ENCODE measurements at places on chromosomes 11 and 22.

- DNase-seq: no peak
These were observed 747 bp downstream of the NXF1 start for GRCh38 chr11:62804310-62805075.

DNA sequence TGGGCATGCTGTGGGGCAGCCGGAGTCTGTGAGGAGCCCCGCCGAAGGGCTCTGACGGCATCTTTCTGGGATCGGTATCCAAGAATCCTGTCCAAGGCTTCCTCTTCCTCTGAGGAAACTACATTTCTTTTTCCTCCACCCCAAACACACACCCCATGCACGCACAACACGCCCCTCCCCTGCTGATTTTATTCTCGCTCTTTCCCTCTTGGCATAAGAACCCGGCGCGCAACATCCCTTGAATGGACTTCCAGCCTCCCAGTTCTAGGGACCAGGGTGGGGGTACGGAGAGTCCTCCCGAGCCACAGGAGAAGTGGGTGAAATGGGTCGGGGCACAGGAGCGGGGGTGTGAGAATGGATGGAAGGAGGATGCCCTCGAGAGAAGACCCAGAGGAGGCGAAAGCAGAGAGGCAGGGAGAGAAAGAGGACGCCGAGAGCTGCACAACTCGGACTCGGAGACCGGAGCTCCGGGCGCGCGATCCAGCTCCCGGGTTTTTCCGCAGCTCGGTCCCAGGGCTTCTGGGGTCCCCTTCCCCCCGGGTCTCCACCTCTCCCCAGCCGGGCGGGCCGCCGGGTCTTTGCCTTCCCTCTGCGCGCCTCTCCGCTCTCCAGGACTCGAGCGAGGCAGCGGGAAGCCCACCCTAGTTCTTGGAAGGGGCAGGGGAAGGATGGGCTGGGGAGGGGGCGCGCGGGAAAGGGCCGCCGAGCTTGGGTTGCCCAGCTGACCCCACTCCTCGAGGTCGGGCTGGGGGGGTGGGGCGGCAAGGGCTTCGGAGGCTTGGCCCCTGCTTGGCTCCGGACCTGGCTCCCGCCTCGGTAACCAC lies 1.5 kb upstream of the LARGE1 start:
- no peak for DNase-seq

DNA sequence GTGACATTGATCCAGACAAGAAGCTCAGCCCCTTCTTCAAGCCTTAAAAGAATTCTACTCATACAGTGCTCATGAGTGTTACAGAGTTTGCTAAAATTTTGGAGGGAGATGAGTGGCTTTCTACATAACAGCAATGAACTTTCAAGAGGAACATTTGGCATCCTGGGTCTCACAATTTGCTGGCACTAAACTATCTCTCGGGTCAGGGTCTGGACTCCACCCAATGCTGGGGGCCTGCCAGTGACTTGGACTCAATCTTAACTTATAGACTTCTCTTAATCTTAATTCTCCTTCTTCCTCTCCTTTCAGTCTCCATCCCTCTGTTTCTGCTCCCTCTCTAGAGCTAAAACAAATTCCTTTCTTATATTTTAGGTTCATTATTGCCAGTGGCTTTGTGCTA lies 317.9 kb downstream of the TMEM135 start:
- no peak for DNase-seq

GRCh38 chr11:68689737-68690625 lies 5.6 kb downstream of the GAL start:
- DNase-seq: no peak

GRCh38 chr11:112656772-112657428 lies 304.3 kb upstream of the NCAM1 start:
- DNase-seq: no peak

- no peak for DNase-seq
These were observed 6.8 kb upstream of the OMP start for GRCh38 chr11:77095551-77096490.

- DNase-seq: no peak
These were observed 18.8 kb downstream of the SCGB1A1 start for GRCh38 chr11:62437616-62438015.

DNA sequence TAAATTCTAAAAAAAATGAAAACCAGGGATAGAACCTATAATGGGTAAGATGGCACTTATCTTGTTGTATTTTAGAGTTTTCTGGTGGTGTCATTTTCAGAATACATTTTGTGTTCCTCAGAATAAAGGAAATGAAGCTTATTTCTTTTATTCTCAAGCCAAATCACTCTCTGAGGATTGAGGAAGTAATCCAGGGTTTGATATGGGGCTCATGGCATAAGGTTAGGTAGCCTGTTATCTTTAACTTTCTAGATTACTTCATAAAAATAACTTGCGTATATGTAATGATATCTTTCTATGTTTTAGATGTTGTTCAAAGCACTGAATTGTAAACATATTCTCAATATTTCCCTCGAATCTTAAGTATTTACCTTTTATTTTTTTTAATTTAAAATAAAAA lies 33.5 kb downstream of the PDE3B start:
- no peak for DNase-seq

GRCh38 chr22:26287382-26288225 lies 118.3 kb downstream of the SEZ6L start:
- no peak for DNase-seq

GRCh38 chr11:69744435-69744834 lies 30.7 kb downstream of the FGF4 start:
- no peak for DNase-seq

DNA sequence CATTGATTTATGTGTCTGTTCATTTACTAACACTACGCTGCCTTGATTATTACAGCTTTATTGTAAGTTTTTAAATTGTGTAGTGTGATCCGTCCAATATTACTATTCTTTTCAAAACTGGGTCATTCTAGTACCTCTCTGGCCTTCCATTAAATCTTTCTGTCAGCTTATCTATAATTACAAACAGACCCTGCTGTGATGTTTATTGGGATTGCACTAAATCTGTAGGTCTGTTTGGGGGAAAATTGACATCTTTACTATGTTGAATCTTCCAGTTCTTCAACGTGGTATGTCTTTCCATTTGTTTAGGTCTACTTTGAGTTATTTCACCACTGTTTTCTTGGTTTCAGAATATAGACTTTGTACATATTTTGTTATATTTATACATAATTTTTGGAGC lies 15.6 kb downstream of the CABIN1 start:
- no peak for DNase-seq

DNA sequence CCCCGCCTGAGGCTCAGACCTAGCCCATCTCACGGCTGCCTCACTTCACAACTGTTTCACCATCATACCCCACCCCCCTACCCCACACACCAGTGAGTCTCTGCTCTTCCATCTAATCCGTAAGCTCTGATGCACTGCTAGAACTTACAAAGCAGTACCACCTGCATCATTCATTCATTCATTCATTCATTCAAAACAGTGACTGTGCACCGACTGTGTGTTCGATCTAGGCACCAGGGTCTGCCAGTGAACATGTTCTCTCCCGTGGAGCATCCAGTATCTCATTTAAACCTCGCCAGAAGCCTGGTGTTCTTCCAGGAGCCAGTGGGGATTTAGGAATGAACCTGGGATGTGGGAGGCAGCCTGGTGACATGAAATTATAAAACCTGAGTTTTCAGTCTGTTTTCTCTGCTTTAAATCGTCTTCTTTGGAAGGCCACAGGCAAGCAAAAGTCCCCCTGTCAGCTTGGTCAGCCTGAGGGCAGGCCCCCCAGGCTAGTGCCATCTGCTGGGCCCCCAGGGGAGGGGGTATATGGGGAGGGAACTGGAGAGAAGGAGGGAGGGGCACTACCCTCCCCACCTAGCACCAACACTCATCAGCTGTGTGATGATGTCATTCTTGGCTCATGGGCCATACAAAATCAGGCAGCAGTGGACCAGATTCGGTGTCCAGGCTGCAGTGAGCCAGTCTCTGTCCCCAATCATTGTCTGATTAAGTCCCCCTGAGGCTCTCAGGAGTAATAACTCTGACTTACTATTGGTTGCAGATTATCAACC lies 18.4 kb downstream of the TMPRSS6 start:
- DNase-seq: no peak

DNA sequence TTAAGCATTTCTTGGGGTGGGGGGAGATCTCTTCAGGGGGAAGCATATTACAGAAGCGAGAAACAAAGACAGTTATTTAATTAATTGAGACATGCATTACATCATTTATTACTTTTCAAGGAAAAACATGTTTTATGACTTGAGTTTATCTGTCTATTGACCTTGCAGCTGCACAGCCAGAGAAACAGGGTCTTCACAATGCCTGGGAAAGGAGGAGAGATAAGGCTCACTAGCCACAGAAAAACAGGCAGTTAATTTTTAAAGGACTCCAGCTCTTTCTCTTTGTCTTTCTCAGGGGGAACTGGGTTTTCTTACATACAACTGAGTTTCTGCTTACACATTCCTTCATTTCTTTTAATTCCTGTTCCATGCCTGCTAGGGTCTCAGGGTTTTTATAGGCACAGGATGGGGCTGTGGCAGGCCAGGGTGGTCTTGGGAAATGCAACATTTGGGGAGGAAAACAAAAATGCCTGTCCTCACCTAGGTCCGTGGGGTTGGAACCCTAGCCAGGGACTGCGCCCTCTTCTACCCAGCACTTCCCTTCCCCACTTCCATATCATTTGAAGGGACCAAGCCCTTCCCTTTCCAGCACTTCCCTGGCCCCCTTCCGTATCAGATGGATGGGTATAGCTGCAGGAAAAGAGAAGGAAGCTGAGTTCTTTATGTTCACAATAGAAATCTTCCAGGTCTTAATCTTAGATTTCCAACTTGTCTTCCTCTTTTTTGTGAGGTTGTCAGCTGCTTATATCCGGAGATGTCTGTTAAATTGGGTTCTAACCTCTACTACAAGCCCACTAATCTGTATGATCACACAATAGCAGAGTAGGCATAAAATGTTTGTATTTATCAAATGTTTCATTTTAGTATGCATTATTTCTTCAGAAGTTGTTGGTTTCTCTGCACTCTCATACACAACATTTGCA lies 38.3 kb downstream of the BIRC2 start:
- DNase-seq: no peak

DNA sequence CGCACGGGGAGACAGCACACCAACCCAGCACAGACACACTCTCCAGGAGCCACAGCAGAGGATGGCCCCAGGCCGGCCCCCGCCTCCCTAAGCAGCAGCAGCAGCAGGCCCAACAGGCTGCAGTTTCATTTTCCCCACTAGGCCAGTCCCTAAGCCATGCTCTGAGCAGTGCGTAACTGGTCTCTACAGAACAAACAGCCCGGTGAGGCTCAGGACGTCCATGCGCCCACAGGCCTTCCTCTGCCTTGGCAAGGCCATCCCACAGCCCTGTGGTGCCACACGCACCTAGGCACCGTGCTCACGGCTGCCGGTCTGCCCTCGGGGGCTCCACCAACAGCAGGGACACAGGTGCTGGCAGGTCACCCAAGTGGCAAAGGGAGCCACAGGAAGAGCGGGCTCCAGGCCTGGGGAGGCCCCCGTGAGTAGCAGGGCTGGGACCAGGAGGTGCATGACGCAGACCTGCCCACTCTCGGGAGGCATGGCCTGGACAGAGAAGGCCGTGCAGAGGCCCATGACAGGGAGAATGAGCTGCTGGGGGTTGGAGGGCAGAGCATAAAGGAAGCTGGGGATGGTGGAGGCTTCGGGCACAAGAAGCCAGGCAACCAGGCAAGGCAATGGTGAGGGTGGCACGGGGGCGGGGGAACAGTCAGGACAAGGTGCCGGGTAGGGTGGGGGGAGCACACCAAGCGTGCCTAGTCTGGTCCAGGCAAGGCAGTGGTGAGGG lies 1.4 kb upstream of the MOB2 start:
- no peak for DNase-seq

- no peak for DNase-seq
These were observed 130.1 kb downstream of the TRPC6 start for GRCh38 chr11:101453682-101454081.

DNA sequence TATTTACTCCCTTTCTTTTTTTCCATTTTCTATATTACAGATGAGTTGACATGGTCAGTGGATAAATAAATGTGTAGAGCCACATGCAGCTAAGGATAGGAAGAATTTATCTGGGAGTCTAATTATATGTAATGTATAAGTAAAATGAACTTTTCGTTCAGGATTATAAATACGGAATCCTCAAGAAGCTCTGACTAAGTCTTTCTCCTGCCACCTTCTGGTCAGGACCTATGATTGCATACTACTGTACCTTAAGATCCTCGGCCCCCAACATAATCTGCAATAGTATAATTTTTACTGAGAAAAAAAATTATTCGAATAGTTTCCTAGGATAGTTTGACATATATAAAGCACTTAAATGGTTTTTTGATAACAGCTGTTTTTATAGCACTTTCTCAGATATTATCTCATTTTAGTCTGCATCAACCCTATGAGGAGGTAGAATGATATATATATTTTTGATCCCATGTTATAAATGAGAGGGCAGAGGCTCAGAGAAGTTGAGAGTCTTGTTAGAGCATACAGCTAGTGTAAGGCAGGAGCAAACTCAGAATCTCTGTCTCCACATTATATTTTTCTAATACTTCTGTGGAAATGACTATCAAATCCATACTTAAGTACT lies 36.1 kb downstream of the CCDC90B start:
- no peak for DNase-seq

DNA sequence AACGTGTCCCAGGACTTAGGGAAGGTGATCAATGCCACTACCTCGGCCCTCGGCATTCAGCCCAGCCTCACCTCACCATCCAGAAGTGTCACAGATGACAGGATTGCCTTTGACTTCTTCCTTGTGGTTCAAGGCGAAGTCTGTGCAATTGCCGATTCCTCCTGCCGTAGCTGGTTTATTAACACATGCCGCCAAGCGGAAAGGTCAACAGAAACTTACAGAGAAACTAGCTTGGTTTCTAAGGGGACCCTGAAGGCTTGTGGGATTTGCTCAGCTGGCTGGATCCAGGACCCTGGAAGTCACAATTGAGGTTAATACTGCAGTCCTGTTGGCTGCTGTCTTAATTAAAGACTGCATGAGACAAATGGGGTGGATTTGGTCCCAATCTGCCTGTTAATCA lies 65.6 kb downstream of the SHANK2 start:
- DNase-seq: no peak

- DNase-seq: no peak
These were observed 38.2 kb downstream of the CSRP3 start for GRCh38 chr11:19163617-19164016.

DNA sequence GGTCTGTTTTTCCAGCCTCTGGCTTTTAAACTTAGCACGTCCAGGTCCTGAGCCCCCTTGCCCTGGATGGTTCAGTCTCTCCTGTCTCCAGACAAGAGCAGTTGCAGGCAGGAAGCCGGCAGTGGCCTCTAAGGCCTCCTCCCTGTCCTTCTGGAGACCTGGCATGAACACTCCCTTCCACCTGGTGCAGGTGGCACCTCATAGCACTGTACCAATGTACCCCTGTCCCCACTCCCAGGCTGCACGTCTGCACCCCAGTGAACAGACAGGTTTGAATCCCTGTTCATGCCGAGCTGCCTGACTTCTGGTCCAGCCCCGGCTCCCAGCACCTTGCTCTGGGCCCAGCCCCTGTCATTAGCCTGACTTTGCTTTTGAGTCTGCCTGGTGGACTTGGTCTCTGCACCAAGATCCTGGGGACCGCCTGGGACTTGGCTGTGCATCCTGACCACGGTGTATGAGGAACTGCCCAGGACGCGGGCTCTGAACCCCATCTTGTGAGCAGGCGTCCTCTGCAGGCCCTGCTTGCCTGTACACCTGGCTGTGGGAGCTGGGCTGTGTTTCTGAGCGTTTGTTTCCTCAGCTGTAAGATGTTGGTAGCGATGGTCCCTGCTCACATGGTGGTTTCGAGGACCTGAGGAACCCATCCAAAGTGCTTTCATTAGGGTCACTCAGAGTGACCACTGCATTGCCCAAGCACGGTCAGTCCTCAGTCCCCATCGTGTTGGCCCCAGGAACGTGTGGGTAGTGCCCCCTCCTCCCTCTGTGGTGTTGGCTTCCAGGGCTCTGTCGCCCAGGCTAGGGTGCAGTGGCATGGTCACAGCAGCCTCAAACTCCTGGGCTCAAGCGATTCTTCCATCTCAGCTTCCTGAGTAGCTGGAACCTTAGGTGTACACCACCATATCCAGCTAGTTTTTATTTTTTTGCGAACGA lies 75.0 kb upstream of the SHANK2 start:
- DNase-seq: no peak

Measured in NCI-H2107 (cell line).